Tongue (tissue), 3 donors: ENCODE measurements at places on chromosomes 3 and 15. TPM values are rescaled to one million over a fixed set of nuclear protein-coding genes. Genes with fewer than 3 reads are reported as not detected.

Gene CPB1
- not detected for total RNA-seq

Gene ULK4
- 22.2 TPM for total RNA-seq

Gene HTR3E
- not detected for total RNA-seq

Gene RTP3
- not detected for total RNA-seq

Gene ACKR2
- total RNA-seq = 2.2 TPM

Gene HRG
- total RNA-seq = not detected

Gene BOC
- 95.9 TPM for total RNA-seq

Gene TGM4
- not detected for total RNA-seq

Gene SLC24A5
- total RNA-seq = not detected

Gene ASB14
- 3.4 TPM for total RNA-seq
